ENCODE measurements at places on chromosomes 4 and X.

- no peak for DNase-seq
Observed at GRCh38 chrX:27660878-27661277, 70.7 kb downstream of the DCAF8L2 start.

DNA sequence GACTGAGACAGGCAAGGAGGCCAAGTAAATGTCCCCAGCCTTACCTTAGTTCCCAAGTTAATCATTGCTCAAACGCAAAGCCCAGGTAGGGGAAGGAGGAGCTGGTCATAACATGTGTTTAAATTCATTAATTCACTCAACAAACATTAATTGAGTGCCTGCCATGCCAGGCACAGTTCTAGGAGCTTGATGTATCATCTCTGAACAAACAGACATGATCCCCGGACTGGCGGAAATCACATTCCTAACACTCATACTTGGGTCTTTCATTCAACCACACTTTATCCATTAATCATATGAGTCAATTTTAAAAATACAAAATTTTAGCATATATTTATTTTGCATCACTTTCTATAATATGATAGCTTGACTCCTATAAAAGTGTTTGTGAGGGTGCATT, 335.3 kb upstream of the NOCT start:
- no peak for DNase-seq

DNA sequence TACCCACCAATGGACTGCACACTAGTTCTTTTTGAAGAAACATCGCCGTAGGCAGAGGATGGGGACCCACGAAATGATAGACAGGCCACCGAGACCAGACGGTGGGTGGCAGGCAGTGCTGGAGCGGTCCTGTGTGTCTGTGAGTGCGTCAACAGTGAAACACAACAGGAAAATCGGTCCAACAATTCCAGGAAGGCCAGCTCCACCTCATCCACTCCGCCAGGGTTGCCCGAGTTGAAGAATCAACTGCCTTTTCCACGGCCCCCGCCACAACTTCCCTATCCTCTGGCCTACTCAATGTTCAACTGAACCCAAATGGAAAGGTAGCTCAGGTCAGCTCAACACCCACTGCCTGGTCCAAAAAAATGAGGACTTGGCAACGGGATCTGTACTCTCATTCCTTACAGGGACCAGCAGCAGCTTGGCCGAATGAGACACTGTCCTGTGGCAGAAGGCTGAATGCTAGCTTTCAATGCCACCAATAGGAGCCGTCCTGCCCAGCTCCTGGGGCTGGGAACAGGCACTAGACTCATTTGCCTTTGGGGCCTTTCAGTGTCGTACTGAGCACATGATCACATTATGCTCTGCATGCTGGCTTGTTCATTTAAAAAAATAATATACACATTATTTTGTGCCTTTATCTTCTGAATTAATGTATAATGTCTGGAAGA, 43.5 kb downstream of the MID1 start:
- DNase-seq: no peak

GRCh38 chr4:36709991-36710390, 428.6 kb downstream of the DTHD1 start:
- DNase-seq: no peak

GRCh38 chr4:68498413-68499007, 51.2 kb downstream of the TMPRSS11E start:
- DNase-seq: no peak

GRCh38 chr4:1235381-1236102, 13.4 kb downstream of the CTBP1 start:
- DNase-seq: no peak

- no peak for DNase-seq
Observed at GRCh38 chr4:185847352-185848097, 35.5 kb upstream of the SORBS2 start.

GRCh38 chr4:185210102-185210981, 944 bp downstream of the SNX25 start:
- DNase-seq: peak; percentile 57

- no peak for DNase-seq
Observed at GRCh38 chr4:184016759-184017668, 111.9 kb downstream of the STOX2 start.

- no peak for DNase-seq
Observed at GRCh38 chr4:24720436-24720835, 74.9 kb upstream of the SOD3 start.

GRCh38 chr4:55892156-55892555, 38.7 kb downstream of the EXOC1 start:
- no peak for DNase-seq

DNA sequence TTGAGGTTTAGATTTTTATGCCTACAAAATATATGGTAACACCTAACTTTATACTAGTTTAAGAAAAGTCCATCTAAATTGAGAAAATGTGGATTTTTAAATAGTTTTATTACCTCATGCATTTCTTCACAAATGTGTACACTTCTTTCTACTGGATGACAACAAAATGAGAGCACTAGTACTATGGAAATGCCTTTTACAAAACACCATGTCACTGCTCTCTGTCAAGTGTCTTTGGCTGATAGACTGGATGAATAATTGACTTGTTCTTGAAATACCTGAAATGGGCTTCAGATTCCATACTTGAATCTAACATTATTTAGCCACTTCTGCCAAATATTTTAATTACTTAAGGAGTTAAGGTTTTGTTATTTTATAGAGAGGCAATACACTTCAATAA, 49.5 kb downstream of the AMELX start:
- no peak for DNase-seq

GRCh38 chr4:76874176-76874575, 23.8 kb downstream of the SOWAHB start:
- no peak for DNase-seq

- DNase-seq: no peak
Observed at GRCh38 chrX:66008328-66008970, 31.4 kb downstream of the VSIG4 start.

- DNase-seq: no peak
Observed at GRCh38 chr4:40264995-40265909, 68.4 kb downstream of the RHOH start.

- DNase-seq: no peak
Observed at GRCh38 chrX:21166272-21166982, 207.8 kb upstream of the CNKSR2 start.

- DNase-seq: no peak
Observed at GRCh38 chr4:25750874-25751273, 95.2 kb downstream of the SLC34A2 start.

DNA sequence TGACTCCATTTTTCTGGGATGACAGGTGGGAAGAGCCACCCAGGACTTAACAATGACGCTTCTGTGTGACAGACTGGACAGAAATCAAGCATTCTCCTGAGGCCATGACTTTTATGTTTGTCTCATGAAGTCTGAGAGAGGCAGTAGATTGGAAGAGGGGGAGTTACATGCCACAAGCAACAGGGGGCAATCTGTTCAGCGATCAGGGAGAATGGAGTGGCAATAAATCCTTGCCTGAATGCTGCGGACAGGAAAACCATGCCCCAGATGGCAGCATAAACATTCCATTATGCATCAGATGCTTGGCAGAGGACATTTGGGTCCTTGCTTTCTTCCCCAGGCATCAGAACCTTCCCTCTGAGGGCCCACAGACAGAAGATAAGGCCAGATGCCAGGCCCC, 312.4 kb upstream of the DIPK2B start:
- no peak for DNase-seq

GRCh38 chr4:108049406-108049805, 59.7 kb downstream of the HADH start:
- no peak for DNase-seq

DNA sequence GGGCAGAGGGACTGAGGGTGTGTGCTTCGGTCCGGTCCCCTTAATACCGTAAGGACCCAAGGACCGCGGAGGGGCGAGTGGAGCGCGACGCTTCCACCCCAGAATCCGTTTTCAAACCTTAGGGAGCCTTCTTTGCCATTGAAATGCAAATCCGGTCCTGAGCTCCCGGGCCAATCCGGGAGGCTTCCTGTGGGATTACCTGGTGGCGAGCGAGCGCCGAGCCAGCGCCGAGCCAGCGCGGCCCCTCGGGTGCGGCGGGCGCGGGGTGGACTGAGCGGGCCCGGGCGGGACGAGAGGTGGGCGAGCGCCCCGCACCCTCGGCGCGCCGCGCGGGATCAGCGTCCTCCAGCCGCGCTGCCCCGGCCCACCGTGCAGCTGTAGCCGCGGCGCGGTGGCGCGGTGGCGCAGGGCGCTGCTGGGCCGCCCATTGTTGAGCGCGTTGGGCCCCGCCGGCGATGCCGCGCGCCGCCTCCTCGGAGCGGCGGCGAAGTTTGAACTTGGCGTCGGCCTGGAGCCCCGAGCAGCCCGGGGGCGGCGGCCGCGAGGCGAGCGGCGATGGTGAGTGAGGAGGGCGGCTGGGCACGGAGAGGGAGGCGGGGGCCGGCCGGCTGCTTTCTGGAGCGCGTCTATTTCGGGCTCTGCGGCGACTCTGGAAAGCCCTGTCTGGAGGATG, 208.7 kb downstream of the SOWAHB start:
- DNase-seq: peak; percentile 32

DNA sequence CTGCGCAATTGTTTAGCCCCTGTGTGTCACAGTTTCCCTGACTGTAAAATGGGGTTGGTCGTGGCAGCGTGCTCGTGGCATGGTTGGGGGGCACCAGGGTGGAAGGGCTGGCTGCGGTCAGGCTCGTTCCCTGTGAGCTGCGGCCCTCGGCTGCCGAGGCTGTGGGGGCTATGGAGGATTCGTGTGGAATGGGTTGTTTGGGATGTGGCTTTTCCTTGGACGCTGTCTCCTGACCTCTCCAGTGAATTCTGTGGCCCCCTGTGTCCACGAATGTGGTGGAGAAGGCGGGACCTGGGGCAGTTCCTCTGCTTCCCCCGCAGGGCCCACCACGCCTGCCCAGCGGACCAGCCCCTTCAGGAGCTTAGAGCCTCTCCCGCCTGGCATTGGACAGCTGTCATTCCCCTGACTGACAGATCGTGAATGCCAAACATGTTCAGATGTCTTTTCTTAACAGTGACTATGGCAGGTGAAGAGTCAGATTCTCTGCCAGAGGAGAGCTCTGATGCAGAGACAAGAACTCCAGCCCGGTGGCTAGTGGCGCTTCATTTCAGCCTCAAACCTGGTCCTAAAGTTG, 17.2 kb upstream of the HGFAC start:
- DNase-seq: no peak

GRCh38 chr4:30716681-30717207, 3.4 kb upstream of the PCDH7 start:
- peak; percentile 64 for DNase-seq

- no peak for DNase-seq
Observed at GRCh38 chr4:109979920-109980717, 67.4 kb downstream of the EGF start.

- no peak for DNase-seq
Observed at GRCh38 chr4:167868163-167868562, 224.2 kb upstream of the ANXA10 start.

DNA sequence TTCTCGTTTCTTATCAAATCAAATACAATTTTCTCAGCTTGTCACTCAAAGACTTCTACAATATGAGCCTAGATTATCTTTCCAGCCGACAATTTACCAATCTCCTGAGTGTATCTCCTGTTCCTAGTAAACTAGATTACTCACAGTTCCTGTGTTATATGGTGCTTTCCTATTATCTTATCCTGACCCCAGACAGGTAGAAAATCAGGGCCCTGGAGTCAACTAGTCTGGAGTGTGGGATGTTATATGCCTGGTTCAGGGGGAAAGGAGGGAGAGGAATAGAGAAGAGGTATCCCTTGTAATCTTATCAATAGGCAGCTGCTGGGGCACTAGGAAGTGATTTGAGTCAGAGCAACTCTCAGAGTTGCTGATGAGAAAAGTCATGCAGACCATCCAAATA, 127.1 kb downstream of the SLC7A11 start:
- no peak for DNase-seq

- DNase-seq: peak; percentile 19
Observed at GRCh38 chr4:155639704-155640523, 26.7 kb upstream of the GUCY1A1 start.

- DNase-seq: peak; percentile 16
Observed at GRCh38 chrX:136766785-136767103, 14.0 kb downstream of the ARHGEF6 start.

DNA sequence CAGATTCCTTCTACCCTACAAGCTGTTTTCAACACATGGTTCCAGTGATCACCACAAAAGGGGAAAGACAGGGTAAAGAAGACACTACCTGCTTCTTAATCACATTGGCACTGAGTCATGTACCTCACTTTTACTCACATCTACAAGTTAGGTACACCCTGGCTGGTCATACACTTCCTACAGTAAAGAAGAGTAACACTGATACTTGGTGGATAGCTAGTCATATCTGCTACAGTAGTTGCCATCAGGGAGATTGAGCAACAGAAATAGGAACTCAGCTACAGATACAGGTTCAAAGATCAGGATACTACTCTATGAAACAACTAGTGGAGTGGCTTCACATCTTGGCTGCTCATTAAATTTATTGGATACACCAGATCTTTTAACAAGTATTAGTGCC, 105.4 kb upstream of the DIAPH2 start:
- DNase-seq: no peak

DNA sequence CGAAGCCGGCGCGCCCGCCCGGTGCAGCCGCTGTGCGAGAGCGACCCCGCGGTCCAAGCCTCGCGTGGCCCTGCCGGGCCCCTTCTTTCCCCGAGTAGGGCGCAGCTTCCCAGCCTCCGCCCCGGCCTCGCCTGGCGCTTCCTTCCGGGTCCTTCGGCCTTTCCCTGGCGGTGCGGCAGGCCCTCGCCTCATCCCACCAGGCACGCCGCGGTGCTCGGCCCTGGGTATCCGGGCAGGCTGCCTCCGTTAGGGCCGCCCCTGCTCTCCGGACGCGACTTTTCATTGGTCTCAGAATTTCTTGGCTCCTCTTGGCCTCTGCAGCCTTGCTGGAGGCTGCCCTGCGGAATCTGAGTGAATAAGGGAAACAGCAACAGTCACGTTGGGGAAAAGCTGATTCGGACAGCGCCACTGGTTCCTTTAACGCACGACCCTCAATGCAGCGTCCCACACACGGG, 429 bp downstream of the UVSSA start:
- peak; percentile 78 for DNase-seq

GRCh38 chrX:10102046-10102704, 54.6 kb upstream of the CLCN4 start:
- DNase-seq: no peak

- no peak for DNase-seq
Observed at GRCh38 chr4:125515016-125515415, 200.3 kb downstream of the FAT4 start.

DNA sequence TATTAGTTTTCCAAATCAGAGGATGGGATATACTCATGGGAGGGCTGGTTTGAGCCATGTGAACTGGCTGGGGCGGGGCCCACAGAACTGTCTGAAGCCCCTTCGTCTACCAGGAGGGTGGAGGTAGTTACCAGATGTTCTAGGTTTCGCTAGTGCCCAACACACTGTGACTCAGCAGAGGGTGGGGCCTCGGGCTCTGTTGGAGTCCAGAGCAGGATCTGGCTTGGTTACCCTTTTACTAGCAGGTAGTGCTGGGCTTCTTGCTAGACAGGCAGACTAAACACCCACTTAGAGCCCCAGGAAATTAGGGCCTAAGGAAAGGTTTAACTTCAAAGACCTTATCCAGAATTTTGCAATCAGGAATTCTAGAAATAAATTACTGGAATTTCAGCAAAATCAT, 56.2 kb upstream of the CHRDL1 start:
- DNase-seq: no peak

GRCh38 chr4:142824368-142824767, 21.7 kb downstream of the INPP4B start:
- DNase-seq: no peak
